Ovary (tissue), 10 donors: ENCODE measurements at places on chromosomes 12 and 14. TPM values are rescaled to one million over a fixed set of nuclear protein-coding genes. Genes with fewer than 3 reads are reported as not detected.

GRCh38 chr14:99619835-99620834 is 16.1 kb upstream of the CCDC85C start:
- no peak for DNase-seq

Gene TMEM19
- total RNA-seq: 8.9 TPM

GRCh38 chr14:97781961-97782360 is 984.8 kb downstream of the VRK1 start:
- no peak for DNase-seq

GRCh38 chr12:65409726-65410125 is 131.2 kb downstream of the MSRB3 start:
- no peak for DNase-seq
